ENCODE measurements at places on chromosomes 7 and 10.

DNA sequence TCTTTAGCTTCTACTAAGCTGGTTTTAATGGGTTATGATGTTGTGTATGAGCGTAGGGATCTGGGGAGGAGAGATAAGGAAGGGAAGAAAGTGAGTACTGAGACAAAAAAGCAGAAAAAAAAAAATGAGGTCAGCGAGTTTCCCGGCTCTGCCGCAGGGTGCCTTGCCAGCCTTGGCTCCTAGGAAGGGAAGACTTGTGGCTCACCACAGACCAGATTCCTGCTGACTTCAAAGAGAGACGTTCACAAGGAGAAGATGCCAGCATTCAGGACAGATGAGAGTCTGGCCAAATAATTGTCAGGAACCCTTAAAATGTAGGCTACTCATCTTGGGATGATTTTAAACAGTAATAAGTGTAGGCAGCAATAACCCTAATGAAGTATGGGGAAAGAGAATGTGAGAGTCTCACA, 11.4 kb upstream of the FAS start:
- no peak for DNase-seq

- peak; percentile 14 for DNase-seq
Observed at GRCh38 chr10:88270871-88271713, 312.0 kb downstream of the RNLS start.

DNA sequence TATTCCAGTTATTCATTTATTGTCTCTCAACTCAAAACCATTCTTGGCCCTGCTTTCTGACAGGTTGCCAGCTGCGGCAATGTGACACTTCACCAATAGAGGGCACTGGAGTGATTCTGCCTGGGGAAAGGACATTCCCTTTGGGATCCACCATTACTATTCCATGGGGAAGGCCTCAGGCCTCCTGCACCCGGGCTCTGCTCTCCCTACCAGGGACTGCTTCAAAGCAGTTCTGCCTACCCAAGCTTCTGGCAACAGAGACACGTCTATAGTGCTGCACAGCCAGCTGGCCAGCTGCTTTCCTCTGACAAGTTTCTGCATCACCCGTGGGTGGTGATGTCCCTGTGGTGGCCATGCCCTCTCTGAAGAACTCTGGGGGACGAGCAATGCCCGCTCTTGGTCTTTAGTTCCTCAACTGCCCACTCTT, 163.8 kb downstream of the ELMO1 start:
- peak; percentile 47 for DNase-seq

DNA sequence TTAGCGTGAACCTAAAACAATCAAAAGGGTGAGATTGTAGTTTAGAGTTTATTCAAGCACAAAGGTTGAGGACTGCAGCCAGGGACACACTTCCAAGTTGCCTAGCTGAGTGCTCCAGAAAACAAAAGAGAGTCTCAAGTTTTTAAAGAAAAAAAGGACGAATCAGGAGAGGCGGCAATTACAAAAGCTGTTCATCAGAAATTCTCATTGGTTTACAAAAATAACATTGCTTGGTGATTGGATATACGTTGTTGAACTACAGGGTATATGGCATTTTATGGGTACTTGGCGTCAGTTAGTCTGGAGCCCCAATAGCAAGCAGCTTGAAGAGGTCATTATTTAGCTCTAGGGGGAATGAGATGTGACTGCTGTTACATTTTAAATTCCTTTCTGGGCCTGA, 11.5 kb downstream of the ZNF438 start:
- no peak for DNase-seq

DNA sequence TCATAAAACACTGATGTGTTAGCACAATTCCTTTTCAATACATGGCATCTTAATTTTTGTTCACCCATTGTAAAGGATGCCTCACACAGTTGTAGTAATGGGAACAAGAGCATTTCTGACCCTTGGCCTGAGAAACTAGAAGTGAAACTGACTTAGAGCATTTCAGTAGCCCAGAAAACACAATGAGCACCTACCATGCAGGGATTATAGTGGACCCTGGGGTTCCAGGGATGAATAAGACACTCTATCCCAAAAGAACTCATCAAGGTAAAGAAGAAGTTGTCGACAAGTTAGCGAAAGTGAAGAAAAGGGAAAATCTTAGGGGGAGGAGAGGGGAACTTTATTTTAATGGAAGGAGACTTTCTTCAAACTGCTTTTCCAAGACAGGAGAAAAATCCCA, 125.6 kb downstream of the NT5C2 start:
- DNase-seq = no peak

GRCh38 chr7:127968547-127968946, 62.7 kb downstream of the LRRC4 start:
- DNase-seq = no peak

DNA sequence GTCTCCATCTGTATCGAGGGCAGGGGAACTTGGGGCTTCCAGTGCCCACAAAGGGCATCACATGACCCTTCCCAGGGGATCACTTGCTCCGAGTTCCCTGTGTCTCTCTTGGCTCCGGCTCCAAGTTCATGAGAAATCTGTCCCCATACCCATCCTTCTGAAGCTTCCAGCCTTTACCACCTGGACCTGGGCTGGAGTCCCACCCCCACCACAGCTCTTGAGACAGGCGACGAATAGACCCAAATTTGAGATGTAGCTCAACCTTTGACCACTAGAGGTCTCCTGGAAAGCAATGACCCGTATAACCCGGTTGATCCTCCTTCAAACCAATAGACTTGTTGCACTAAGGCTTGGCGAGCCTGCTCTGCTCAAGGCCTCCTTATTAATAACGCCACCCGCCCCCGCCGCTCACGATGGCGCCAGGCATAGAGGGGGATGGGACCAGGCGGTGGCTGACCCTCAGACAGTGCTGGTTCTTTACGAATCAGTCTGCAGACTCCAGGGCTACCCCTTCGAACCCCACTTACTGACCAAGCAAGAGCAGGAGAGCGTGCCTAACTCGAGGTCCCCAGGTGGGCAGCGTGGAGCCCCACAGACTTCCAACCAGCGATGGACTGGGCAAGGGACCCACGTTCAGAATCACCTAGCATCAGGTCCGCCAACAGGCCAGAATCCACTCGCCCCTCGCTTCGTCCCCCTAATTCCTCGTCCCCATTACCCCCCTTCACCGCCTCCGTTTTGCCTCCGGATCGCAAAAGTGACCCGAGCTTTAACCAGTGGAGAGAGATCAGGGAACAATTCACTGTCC, 4.4 kb upstream of the ARID5B start:
- peak; percentile 94 for DNase-seq

- no peak for DNase-seq
Observed at GRCh38 chr10:71582019-71582418, 137.6 kb downstream of the C10orf105 start.

- DNase-seq = no peak
Observed at GRCh38 chr10:86941426-86941825, 16.0 kb downstream of the MMRN2 start.

DNA sequence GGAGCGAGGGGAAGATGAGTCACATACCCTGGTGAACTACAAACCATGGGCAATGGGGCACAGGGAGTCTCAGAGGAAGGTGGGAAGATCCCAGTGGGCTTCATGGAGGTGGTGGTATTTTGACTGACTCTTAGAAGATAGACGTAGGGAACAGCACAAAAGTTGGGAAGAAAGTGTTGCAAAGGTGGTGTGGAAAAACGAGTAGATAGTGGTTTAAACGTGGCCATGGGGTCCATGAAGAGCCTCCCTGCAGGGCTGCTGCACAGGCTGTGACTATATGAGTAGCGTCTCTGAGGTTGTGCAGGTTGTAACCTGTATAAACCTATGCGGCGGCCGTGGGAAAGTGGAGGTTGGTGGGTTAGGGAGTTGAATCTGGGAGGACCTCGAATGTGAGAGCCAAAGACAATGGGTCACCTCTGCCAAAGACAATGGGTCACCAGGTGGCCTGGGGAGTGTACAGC, 13.8 kb downstream of the LZTS2 start:
- no peak for DNase-seq

DNA sequence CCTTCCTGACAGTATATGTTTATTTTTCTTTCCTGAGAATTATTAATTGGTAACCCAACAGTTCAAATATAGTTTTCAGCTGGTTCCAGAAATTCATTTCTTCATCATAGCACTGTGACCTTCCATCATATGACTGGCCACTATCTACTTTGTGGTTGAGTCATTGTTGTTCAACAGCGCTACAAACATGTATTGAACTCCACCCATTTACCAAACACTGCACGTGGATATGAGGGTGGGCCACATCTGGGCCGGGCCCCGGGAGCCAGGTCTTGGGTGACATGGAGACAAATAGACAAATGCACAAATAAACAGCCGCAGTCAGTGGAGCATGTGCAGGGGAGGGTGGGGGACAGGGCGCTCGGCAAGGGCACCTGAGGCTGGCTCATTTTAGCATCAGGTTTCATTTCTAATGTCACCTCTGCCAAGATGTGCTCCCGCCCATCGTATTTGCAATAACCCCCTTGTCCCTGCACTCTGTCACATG, 24.0 kb upstream of the EEPD1 start:
- DNase-seq = no peak

- no peak for DNase-seq
Observed at GRCh38 chr10:13942035-13942434, 355.3 kb downstream of the PRPF18 start.

GRCh38 chr10:133050371-133050770, 37.4 kb upstream of the ADGRA1 start:
- no peak for DNase-seq

DNA sequence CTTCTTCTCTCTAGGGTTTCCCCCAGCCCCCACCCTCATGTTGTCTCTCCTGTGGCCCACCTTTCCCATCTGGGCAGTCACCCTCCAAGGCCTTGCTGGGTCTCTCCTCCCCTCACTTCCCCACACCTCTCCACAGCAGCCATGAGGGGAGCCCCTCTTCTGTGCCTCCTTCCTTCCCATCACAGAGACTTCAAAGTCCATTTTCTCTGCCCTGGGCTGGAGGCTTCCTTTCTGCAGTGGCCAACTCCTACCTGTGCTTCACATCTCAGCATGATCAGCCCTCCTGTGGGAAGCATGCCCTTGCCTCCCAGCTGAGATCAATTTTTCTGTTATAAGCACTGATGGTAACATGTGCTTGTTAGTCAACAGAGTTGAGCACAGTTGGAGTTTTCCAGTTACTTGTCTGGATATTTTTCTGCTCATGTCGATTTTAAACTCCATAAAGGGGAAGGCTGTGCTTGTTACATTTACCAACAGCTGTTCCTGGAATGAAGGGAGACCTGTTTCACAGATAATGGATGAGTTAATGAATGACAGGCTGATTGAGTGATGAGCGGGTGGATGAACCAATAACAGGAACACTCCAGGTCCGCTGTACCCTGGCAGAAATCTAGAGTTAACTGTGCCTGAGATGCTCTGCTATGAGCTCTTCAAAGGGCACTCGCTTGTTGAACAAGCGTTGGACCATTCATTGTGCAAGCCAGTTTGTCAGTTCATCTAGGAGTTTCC, 71.4 kb upstream of the PRSS58 start:
- no peak for DNase-seq

- DNase-seq = no peak
Observed at GRCh38 chr7:66331883-66332282, 126.7 kb downstream of the TPST1 start.

GRCh38 chr7:152702-153391, 39.5 kb upstream of the FAM20C start:
- no peak for DNase-seq

- DNase-seq = no peak
Observed at GRCh38 chr10:81534991-81535390, 340.0 kb upstream of the NRG3 start.

GRCh38 chr7:65409363-65409762, 35.7 kb downstream of the ZNF92 start:
- no peak for DNase-seq

DNA sequence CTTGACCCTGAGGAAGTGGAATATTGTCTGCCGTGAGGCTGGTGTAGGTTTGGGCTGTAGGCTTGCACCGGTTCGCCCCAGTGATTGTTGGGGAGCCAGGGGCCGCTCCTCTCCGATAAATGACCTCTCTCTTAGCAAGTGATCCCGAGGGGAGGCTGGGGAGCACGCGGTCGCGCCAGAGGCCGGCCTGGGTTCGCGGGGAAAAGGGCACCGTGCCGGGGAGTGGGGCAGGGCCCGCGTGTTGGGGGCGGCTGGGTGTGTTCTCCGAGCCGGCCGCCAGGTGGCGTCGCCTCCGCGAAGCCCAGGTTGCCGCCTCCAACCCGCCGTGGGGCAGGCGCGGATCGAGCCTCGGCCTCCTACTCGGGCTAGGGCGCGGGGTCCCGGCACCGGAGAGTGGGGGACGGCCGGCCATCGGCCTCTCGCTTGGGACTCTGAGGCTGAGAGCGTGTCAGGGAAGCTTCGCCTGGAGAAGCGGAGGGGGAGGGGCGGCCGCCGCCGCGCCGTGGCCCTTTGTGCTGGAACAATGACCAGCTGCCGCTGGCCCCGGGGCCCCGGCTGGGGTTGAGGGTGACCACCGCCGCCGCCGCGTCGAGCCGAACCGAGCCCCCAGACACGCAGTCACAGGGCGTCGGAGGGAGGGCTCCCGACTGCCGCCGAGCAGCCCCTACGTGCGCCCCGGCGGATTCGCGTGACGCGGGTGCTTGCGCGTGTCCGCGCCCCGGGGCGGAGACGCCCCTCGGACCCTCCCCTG, 442 bp upstream of the LZTS2 start:
- peak; percentile 77 for DNase-seq

DNA sequence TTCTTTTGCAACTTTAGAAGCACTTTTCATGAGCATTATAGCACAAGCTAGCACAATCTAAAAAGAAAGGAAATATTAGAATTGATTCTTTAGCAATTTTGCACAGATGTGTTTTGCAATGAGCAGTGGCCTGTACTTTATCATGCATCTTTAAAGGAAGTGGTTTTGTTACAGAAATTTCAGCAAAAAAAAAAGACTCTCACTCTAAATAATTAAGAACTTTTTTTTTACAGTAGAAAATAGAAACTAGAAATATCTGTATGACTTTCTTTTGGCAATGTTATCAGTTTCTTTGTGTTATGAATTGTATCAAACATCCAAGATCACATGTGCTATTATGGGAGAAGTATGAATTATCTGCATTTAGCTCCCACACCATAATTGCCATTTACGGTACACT, 195.7 kb upstream of the KLF6 start:
- no peak for DNase-seq

GRCh38 chr10:9254353-9254752, 1199.9 kb downstream of the GATA3 start:
- DNase-seq = no peak

DNA sequence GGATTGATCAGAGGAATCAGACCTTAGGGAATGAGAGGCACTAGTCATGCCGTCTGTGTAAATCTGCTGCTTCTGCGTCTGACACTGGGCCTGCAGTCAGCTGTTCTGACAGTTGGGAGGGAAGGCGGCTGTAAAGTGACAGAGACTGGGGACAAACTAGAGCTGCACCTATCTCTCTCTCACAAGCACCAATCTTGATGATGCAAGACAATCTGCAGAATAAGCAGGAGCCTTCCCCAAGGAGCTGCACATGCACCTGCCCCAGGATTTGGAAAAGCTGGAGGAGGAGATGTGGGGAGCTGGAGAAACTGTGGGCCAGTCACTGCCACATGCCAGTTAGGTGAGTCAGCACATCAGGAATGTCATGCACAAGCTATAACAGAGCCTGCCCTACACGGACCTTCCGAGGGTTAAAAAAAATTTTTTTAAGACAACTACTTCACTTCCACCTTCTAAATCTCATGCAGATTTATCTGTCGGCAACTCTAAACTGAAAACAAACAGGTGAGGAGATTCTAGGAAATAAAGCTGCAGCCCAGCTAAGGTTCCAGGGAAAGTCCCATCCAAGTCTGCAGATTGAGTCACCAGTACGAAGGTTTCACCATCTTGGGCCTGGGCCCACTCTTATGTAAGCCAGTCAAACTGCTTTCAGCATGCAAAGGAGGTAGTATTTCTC, 39.2 kb downstream of the ENO4 start:
- no peak for DNase-seq

GRCh38 chr10:13100349-13101294, 659 bp downstream of the OPTN start:
- DNase-seq = peak; percentile 24

All from NAMALWA (cell line).